ENCODE measurements at places on chromosomes 4 and X. TPM values are rescaled to one million over a fixed set of nuclear protein-coding genes. Genes with fewer than 3 reads are reported as not detected.

DNA sequence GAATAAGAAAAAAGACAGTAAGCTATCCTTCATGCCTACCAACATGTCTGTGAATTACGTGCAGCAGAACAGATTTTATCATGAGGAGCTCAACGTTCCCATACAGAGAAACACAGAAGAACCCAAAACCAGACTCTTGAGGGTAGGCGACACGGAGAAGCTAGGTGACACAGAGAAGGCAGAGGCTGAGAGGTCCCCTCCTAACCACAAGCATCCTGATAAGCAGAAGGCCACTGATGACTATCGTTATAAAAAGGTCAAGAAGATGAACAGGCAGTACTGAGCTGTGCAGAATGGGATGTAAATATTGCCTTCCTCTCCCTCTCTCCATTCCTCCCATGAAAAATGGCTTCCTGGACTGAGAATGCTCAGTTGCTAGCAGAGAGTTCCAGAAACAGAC lies 350.2 kb upstream of the BOD1L1 start:
- no peak for DNase-seq

GRCh38 chr4:183485411-183486160 lies 19.3 kb upstream of the ING2 start:
- DNase-seq, result no peak

DNA sequence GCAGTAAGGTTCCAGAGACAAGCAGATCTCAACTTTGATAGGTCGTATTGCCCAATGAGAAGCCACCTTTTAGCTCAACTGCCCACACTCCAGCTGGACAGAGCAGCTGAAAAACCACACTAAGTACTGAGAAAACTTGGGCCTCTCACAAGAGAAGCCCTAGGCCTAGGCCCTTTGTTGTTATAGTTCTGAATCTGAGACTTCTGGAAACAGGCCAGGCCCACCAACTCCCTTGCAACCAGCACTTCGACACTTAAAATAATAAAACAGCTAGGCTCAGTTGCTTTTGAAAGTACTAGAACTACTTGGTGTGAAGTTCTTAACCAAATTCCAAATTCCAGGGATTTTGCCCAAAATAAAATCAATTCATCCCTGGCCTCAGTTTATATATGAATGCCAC lies 13.5 kb upstream of the RTL5 start:
- DNase-seq, result no peak

DNA sequence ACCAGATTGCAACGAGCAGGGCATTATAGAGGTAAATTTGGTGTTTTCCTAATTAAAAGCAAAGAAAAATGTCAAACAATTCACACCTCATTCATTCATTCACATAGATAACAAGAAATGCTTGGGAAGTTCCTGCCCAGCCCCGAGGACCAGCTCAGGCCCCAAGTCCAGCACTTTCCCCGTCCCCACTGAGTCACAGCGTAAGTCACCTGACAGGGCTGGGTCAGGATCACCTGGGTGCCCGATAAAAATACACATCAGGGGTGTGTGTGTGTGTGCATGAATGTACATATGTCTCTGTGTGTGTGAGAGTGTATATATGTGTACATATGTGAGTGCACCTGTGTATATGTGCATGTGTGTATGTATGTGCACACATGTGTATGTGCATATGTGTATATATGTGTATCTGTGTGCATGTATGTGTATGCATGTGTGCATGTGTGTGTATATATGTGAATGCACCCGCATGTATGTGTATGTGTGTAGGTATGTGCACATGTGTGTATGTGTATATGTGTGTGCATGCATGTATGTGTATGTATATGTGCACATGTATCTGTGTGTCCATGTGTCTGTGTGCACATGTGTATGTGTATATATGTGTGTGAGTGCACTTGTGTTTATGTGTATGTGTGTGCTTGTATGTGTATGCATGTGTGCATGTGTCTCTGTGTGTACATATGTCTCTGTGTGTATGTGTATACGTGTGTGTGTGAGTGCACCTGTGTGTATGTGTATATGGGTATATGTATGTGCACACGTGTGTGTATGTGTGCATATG lies 18.6 kb upstream of the SH3TC1 start:
- DNase-seq, result no peak

GRCh38 chrX:11081511-11081910 lies 29.6 kb upstream of the HCCS start:
- DNase-seq, result no peak

- no peak for DNase-seq
These were observed 268.6 kb upstream of the PCDH18 start for GRCh38 chr4:137800861-137801260.

GRCh38 chrX:35285289-35285962 lies 342.8 kb downstream of the FAM47B start:
- no peak for DNase-seq

GABRG1 gene
- not detected for total RNA-seq

PABPC1L2B gene
- total RNA-seq, result not detected

S100G gene
- not detected for total RNA-seq
